ENCODE measurements at places on chromosomes 16 and 17.

GRCh38 chr16:8863594-8864424, 5.0 kb downstream of the CARHSP1 start:
- no peak for DNase-seq

DNA sequence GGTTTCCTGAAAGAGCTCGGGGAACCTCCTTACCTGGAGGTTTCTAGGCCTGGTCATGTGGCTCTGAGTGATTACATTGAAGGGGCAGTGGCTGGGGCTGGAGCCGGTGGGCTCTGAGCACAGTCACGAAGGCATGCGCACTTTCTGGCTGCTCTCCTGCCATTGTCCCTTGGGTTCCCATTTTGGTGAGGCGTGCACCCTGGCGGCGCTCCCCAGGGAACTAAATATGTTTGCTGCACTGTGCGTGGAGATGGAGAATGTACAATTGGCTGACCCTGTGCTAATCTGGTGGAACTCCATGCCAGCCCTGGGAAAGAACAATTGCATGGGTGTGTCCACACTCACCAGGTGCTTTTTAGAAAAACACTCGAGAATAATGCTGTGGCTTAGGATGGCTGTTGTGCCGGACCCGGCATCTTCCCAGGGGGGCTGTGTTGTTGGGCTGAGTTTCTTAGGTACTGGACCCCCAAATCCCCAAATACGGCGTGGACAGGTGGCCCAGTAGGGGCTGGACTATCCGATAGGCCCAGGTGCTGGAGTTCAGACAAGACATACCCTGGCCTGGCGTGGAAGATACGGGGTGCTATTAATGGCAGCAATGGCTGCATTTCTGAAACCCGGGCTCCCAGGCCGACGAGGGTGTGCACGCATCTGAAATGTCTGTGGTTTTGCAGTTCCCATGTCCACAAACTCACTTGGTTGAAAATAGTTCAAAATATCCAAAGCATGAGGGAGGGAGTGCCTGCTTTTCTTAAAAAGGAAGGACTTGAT, 230.5 kb downstream of the SEC14L1 start:
- DNase-seq = peak; percentile 33

- no peak for DNase-seq
These were observed 205.6 kb downstream of the SPECC1 start for GRCh38 chr17:20214794-20215193.

GRCh38 chr17:76701471-76701967, 9.2 kb downstream of the MXRA7 start:
- DNase-seq = no peak

- no peak for DNase-seq
These were observed 412 bp downstream of the FKBP10 start for GRCh38 chr17:41813152-41813680.

DNA sequence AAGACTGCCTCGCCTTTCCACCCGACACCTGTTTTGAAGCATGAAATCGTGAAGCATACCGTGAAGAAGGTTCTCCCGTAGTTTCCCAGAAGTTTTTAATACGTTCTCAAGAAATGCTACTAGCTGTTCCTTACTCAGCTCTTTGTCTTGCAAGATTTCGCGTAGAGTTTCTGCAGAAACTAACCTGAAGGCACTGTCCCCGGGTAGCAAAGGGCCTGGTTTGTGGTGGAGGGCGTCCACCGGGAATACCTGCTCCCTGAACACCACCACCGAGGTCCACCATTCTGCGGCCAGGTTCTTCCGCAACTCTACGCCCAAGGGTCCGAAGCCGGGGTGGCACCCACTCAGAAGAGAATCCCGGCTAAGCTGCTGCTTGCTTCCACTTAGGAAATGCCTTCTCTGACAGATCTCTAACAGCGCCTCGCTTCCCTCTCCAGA, 487 bp downstream of the POLG2 start:
- DNase-seq = no peak
